CMK (cell line): ENCODE measurements at places on chromosomes 6 and 20.

- peak; percentile 48 for DNase-seq
Measured at GRCh38 chr20:50790651-50791277, 4.1 kb upstream of the BCAS4 start.

- no peak for DNase-seq
Measured at GRCh38 chr20:43839793-43840199, 74.9 kb upstream of the TOX2 start.

- DNase-seq = no peak
Measured at GRCh38 chr6:134593442-134593841, 275.5 kb upstream of the SGK1 start.

DNA sequence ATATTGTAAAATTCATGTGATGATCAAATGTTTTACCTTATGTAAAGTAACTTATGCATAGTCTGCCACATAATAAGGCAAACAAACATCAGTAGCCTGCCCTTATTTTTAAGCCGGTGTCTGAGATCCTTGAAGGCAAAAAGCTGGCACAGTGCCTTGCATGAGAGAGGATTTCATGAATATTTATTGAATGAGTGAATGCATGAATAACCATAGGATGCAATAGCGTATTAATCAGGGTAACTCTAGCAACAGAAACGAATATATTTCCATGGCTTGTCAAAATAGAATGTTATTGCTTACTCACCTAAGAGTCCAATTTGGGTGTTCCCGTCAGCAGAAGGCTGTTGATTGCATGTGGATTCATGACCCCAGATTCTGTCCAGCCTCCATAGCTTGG is 34.9 kb downstream of the BTBD3 start:
- DNase-seq = no peak

- peak; percentile 21 for DNase-seq
Measured at GRCh38 chr6:130293800-130294199, 71.0 kb upstream of the SAMD3 start.
